ENCODE measurements at places on chromosomes 3 and 15. TPM values are rescaled to one million over a fixed set of nuclear protein-coding genes. Genes with fewer than 3 reads are reported as not detected.

GAP43 gene
- not detected for total RNA-seq

ADAMTS9 gene
- total RNA-seq: 58.3 TPM

GUCA1C gene
- total RNA-seq: not detected

PLA1A gene
- 0.92 TPM for total RNA-seq

PPARG gene
- total RNA-seq: 6.1 TPM

GPR149 gene
- not detected for total RNA-seq

KBTBD12 gene
- total RNA-seq: not detected

GOLGA6L4 gene
- total RNA-seq: 0.60 TPM

SI gene
- not detected for total RNA-seq

PRSS50 gene
- not detected for total RNA-seq

HGD gene
- not detected for total RNA-seq

ITGA11 gene
- total RNA-seq: 0.20 TPM

SAMMSON gene
- not detected for total RNA-seq

SENP7 gene
- 16.6 TPM for total RNA-seq

ALG1L2 gene
- total RNA-seq: not detected

KLHDC8B gene
- 41.0 TPM for total RNA-seq

LSAMP gene
- not detected for total RNA-seq

TRIM71 gene
- total RNA-seq: not detected

DNA sequence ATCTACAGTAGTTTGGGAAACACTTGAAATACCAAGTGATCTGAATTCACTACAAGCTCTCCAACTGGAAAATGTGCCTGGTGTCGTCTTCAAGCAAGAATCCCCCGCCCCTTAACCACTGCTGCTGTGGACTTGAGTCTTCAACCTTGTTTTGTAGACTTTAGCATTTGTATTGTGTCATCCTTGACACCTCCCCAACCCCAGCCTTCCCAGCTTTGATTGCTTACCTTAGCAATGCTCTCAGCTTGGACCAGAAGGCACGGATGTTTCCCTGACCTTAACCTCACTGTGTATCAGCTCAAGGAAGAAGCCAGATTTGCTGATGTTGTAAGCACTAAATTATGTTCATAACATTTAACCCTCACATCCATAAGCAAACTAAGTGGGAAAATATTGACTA, 146.4 kb downstream of the IGF1R start:
- no peak for DNase-seq

- DNase-seq: no peak
Observed at GRCh38 chr3:182797876-182798275, 4.6 kb downstream of the ATP11B start.

DNA sequence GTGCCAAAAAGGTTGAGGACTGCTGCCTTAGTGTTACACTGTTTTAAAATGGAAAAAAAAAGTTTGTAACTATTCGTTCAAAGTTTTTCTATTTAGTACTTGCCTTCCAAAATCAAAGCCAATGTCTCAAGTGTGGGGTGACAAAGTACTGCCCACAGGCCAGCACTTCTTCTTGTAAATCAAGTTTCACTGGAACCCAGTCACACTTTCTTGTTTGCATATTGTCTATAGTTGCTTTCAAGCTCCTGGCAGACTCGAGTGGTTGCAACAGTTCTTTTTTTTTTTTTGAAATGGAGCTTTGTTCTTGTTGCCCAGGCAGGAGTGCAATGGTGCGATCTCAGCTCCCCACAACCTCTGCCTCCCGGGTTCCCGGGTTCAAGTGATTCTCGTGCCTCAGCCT, 75.3 kb upstream of the RPL35A start:
- DNase-seq: no peak

- DNase-seq: no peak
Observed at GRCh38 chr3:127074900-127075360, 92.0 kb downstream of the PLXNA1 start.

DNA sequence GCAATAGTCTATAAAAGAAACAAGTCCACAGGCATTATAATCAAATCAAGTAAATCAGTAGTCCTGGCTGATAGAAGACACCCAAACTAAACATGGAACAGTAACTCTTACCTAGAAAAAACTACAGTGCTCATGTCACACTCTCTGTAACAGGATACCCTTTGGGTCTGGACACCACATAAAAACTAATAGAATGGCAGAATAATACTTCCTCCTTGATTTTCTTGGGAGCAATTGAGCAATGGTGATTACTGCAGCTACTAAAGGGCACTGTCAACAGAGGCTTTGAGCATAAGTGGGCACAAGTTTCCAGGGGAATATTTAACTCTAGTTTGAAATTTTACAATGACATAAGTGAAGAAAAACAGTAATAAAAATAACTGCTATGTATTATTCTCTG, 59.5 kb downstream of the GLB1 start:
- no peak for DNase-seq

DNA sequence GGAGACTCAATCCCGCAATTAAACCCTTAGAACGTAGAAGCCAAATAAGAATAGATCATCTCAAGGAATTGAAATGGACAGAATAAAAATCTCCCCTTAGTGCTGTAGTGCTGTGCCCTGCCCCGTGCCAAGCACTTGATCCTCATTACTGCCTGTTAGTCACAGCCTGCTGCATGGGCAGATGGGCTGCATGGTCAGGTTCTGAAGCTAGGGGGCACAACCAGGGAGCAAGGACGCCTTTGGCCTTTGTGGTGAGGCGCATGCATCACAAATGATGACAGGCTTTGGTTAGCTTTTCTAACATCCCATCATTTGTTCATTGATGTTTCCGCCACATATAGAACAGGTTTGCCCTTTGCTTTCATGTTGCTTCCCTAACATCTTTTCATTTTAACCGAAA, 336.3 kb upstream of the ADAMTS9 start:
- no peak for DNase-seq

GRCh38 chr15:98866511-98866910, 141.1 kb downstream of the PGPEP1L start:
- DNase-seq: peak; percentile 27

GRCh38 chr3:53260286-53260785, 4.5 kb upstream of the TKT start:
- DNase-seq: no peak

DNA sequence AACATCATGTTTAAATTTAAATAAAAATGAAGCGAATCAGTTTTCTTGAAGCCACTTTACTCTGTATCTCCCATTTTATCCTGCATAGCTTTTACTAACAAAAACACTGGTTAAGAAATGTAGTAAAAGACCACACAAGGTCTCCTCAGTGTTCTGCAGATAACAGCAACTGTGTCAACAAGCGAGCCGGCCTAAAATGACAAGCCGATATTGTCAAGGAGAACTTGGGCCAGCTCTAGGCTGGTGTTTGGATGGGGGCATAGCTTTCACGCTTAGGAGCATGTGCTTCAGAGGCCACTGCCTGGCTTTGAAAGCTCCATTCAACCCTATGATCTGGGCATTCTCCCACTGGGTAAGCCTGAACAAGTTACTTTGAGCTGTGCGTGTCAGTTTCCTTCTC, 38.1 kb downstream of the MFSD1 start:
- no peak for DNase-seq

DNA sequence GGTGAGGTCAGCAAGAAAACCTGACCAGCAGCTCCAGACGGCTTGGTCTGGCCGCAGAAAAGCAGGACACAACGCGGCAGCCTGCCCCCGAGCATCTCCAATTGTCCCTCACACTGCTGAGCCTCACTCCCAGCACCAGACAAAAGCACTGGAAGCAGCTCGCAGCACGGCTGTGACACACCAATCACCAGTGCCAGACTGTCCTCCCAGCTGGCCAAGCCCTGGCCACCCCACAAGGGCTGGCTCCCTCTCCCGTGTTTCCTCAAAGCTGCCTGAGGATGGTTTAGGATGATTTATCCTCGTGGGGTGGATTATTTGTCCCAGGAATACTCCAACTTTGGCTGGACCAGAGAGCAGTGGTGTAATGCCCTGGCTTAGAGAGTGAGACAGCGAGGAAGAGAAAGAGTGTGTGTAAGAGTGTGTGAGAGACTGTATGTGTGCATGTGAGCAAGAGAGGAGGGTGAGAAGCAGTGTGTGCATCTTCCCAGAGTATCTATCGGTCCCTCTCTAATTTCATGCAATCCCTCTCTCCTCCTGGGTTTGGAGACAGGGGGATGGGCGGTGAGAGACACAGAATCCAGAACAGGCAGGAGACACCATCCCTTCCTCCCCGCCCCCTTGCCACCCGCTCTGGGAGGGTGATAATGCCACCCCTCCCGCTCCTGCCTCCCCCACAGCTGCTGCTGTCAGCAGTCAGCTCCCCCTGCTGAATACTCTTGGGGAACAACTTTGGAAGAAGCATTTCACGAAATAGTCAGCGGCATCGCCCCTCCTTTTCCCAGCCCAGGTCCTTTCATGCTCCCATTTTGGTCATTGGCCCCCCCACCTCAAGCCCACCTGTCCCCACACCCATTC, 34.2 kb downstream of the SEMA5B start:
- no peak for DNase-seq

DNA sequence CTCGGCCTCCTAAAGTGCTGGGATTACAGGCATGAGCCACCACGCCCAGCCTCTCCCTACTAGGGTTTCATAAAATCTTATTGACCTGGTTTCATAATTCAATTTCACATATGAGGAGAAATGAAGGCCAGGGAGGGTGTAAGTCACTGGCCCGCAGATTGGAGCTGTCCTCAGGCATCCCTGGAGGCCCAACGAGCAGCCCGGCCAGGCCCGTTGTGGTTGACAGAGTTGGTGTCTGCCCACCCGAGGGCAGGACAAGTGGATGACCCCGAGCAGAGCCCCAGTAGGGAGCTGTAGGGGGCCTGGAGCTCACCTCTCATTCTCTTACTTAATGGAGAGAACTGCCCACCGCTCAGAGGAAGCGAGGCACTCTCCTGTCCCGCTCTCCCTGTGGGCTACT, 78.9 kb downstream of the CPN2 start:
- DNase-seq: no peak

DNA sequence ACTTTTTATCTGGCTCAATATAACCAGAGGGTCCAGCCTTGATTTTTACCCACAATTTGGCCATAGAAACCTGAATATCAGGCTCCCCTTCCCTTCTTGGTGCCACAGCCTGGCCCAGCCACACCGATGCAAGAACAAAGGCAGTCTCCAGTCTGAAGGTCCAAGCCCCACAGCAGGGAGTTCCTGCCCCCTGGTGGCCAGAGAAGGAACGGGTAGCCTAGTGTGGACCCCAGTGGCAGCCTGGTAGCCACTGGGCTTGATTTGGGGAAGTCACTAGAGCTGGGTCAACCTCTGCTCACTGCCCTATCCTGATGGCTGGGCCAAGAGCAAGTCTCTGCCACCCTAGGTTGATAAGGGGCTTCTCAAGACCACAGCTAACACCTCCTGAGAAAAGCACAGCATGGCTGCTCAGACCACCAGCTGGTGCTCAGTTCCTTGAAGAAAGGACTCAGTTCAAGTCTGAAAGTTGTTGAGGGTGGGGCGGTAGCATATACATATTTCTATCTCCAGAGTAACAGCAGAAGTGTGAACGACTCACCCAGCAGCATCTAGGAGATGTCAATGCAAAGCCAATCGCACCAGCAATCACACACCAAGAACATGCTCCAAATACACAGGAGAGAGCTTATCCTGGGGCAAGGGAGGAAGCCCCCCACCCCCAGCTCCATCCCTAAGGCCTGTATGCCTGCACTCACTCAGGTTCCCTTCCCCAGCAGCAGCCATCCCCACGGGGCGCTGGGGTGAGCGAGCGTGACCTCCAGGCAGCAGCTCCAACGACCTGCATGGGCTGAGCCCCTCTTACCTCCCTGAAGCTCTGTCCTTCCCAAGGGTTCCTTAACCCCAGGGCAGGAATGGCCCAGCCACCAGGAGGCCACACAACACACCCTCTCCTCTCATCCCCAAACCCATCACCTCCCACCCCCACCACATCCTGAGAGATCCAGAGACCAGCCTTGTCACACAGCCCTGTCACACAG, 7.6 kb downstream of the PFKFB4 start:
- DNase-seq: peak; percentile 29

DNA sequence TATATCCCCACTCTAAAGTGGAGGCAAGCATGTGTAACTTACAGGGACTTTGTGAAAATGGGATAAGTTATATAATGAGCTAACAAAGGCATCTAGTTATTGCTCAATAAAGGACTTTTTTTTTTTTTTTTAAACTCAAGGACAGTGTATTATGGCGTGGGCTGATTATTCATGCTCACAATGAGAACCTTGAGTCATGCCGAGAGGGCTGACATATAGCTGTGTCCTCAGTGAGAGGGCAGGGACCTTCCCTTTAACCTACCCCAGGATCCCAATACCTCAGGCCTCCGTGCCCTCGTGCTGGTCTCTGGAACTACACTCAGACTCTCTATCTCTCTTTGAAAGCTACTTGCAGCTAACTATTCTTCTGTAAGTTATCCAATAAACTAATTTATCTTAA, 319.9 kb upstream of the ICE2 start:
- no peak for DNase-seq

GRCh38 chr3:30232142-30232541, 374.3 kb upstream of the TGFBR2 start:
- DNase-seq: no peak

GRCh38 chr15:76199106-76200082, 111.9 kb downstream of the ETFA start:
- no peak for DNase-seq

GRCh38 chr3:181698263-181698954, 13.3 kb upstream of the SOX2 start:
- no peak for DNase-seq

GRCh38 chr3:170802164-170803151, 67.5 kb downstream of the RPL22L1 start:
- DNase-seq: peak; percentile 80

DNA sequence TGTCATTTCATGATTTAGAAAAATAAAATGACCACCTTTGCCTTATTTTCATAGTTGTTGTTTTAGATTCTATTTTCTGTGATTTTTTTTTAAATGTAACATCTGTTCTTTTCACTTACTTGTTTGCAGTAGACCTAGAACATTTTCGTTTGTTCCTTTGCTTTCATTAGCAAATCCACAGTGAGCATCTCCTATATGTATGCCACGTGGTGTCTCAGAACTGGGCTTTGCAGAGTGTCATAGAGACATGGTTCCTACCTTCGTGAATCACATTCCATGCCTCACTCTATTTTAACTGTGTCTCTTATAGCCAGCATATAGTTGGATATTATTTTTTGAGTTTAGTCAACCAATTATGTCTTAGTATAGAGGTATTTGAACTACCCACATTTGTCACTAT, 118.2 kb downstream of the KLF13 start:
- no peak for DNase-seq

- no peak for DNase-seq
Observed at GRCh38 chr3:167854846-167855245, 119.3 kb downstream of the SERPINI1 start.

DNA sequence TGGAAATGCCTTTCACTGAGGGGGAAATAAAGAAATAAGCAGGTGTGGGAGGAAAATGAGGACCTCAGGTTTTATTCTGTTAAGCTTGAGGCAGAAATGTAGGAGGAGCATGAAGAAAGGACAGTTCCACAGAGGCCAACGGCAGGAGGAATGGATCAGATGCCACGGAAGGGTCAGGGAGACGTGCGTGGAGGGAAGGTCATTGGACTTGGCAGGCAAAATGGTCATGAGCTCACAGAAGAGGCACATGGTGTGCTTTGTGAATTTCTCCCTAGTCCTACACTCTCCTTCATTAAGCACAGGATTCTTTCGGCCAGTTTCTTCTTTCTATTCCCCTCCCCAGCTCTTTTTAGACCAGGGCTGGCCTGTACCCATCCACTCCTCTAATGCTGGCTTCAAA, 32.5 kb upstream of the THSD4 start:
- DNase-seq: no peak

All from pulmonary artery endothelial cell (primary cell).